ENCODE measurements at places on chromosomes 7 and 10.
A peak's percentile ranks its signal among the peaks of the same experiment; 100 is the strongest.

- no peak for DNase-seq
Measured at GRCh38 chr7:46544396-46545008, 623.4 kb upstream of the IGFBP3 start.

- no peak for DNase-seq
Measured at GRCh38 chr7:151893405-151893923, 16.5 kb upstream of the PRKAG2 start.

DNA sequence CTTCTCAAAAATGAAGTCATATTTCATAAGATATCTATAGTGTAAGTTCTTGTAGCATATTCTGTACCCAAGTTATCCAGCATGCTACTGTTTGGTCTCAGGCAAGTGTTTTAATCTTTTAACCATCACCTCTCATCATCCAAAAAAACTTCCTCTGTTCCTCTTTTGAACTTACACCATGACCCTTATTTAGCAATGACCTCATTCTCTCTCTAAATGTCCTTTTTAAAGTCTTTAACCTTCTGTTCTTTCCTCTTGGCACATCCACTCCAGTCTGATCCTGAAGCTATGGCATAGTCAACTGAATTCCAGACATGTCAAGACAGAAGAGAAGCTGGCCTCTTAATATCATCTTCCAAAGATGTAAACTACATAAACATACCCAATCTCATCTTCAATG is 26.2 kb downstream of the PPP3CB start:
- DNase-seq = no peak

DNA sequence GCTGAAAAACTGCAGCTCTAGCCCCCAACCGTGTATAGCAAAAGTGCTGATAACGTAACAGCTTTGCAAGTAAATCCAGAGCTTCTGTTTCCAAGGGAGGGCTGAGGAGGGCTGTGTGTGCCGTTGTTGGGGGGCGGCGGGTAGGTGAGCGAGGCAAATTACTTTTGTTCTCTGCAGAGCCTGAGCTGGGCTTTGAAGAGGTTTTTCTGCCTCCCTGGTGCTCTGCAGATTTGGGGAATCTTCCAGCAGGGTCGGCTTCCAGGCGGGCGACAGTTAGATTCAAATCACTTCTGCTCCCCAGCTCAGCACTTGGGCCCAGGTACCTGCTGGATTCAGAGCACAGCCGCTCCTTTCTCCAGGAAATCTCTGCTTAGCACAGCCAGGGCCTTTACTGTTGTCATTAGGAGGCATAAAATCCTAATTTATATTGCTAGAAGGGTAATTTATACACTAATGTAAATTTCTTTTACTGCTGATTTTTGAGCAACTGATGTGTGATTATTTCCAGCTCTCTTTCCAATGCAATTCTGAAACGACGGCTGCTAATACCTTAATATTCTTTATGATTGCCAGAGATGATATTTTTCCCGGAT is 442.4 kb downstream of the TYW1 start:
- no peak for DNase-seq

- DNase-seq = no peak
Measured at GRCh38 chr7:76343294-76343930, 15.4 kb downstream of the YWHAG start.

- DNase-seq = no peak
Measured at GRCh38 chr10:16746856-16747255, 70.4 kb downstream of the RSU1 start.

DNA sequence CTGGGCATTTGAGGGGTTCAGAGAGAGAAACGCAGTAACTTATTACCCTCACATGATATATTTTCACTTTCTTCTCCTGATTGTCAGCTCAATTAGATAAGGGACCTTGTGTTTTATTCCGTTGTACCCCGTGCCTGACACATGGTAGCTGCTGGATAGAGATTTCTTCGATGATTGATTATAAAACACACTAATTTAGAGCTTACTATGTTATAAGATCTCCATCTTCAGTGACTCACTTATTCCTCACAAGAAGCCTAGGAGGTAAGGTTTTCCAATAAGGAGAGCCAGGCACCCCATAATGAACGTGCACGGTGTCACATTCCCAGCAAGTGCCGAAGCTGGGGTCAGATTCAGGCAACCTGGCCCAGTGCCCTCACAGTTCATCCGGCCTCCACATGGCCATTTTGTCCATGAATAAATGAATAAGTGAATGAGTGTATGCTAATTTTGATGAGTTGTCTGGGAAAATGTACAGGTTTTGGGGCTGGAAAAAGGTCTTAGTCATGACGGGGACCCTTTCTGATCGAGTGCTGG is 138.1 kb upstream of the CDCA7L start:
- no peak for DNase-seq

GRCh38 chr10:110420401-110421193 is 77.1 kb upstream of the DUSP5 start:
- DNase-seq = no peak

- DNase-seq = no peak
Measured at GRCh38 chr10:13686331-13686752, 99.6 kb downstream of the PRPF18 start.

DNA sequence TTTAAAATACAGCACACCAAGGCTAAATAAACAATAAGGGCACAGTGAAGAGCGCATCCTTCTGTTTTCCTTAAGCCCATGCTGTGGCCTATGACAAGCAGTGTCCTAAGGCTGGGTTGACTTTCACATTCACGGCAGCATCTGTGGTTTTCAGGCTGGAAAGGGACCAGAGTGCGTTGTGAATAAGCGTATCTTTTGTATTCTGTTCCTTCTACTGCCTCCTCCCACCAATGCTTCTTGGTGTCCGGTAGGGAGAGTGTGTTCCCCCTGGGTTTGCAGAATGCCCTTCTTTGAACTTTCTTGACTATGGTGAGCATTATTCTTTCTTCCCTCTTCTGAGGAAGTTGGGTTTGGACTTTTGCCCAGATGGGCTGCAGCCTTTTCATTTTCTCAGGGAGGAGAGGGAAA is 73.6 kb downstream of the ABCA13 start:
- no peak for DNase-seq

- DNase-seq = no peak
Measured at GRCh38 chr7:131249003-131249402, 78.7 kb upstream of the MKLN1 start.

DNA sequence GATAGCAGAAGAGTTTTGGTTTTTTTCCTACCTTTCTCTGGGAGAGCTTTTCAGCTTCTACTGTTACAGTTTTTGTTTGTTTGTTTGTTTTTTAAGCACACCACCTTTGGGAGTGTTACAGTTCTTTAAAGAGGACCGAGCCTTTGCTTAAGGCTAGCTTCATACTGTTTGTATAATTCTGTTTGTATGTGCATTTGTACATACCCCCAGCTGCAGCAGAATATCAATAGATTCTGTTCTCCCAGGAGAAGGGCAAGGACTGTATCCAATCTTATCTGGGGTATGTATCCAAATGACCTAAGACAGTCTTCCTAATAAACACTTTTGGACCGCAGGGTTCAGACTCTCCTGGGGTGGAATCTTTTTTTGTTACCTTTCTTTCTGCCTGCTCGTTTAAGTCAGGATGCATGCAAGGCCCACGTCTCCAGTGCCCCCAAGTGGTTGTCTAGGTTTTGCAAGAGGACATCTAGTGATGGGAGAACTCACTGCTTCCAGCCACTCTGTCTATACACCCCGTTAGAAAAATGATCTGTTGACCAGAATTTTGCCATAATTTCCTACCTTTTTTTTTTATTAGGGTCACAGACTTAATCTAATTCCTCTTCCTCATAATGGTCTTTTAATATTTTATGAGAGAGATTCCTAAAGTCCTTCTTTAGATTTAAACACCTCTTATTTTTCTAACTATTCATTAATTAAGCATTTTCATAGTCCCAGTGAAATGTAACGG is 23.9 kb downstream of the NRF1 start:
- peak; percentile 74 for DNase-seq

GRCh38 chr10:78973901-78974616 is 94.7 kb upstream of the ZMIZ1 start:
- no peak for DNase-seq

GRCh38 chr7:49432254-49432653 is 341.2 kb upstream of the VWC2 start:
- DNase-seq = no peak

Data from stimulated activated CD8-positive, alpha-beta memory T cell treated with anti-CD3 and anti-CD28 coated beads, Interleukin-4, amount 100 ng/mL, for 48 hours (primary cell).